ENCODE measurements at places on chromosomes 5 and 9.
A peak's percentile ranks its signal among the peaks of the same experiment; 100 is the strongest.

GRCh38 chr5:68994645-68995044, 99.2 kb upstream of the SLC30A5 start:
- no peak for DNase-seq

DNA sequence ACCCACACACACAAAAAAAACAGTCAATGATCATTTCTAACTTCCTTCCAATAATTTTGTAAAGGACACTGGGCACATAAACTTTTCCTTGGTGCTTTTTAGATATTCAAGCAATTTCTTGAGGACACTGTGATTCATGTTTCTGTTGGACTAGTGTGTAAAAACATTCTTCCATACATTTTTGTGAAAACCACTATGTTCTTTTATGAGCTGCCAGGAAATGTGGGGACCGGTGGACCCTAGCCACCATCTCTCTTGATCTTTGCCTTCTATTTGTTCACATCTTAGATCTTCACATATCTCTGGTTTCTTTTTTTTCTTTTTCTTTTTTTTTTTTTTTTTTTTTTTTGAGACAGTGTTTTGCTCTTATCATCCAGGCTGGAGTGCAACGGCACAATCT, 287.4 kb downstream of the GLIS3 start:
- no peak for DNase-seq

GRCh38 chr5:166493612-166494011, 1797.8 kb upstream of the WWC1 start:
- DNase-seq: no peak

- DNase-seq: no peak
Observed at GRCh38 chr9:89880721-89881120, 275.9 kb downstream of the GADD45G start.

DNA sequence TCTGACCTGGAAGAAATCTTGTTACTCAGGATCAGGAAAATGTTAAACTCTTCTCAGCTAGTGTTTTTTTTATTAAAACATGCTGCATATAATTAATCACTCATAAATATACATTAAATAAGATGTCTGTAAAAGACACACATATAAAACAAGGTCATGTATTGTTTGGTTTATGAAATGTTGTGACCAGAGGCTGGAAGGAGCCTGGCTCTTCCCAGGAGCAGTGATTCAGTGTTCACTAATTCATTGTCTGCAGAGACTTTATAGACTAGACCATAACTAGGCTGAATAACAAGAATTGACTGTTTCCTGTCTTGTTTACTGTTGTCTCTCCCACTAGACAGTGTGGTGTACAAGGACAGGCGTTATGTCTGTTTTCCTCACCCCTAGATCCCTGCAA, 49.1 kb upstream of the ANKRD55 start:
- DNase-seq: no peak

DNA sequence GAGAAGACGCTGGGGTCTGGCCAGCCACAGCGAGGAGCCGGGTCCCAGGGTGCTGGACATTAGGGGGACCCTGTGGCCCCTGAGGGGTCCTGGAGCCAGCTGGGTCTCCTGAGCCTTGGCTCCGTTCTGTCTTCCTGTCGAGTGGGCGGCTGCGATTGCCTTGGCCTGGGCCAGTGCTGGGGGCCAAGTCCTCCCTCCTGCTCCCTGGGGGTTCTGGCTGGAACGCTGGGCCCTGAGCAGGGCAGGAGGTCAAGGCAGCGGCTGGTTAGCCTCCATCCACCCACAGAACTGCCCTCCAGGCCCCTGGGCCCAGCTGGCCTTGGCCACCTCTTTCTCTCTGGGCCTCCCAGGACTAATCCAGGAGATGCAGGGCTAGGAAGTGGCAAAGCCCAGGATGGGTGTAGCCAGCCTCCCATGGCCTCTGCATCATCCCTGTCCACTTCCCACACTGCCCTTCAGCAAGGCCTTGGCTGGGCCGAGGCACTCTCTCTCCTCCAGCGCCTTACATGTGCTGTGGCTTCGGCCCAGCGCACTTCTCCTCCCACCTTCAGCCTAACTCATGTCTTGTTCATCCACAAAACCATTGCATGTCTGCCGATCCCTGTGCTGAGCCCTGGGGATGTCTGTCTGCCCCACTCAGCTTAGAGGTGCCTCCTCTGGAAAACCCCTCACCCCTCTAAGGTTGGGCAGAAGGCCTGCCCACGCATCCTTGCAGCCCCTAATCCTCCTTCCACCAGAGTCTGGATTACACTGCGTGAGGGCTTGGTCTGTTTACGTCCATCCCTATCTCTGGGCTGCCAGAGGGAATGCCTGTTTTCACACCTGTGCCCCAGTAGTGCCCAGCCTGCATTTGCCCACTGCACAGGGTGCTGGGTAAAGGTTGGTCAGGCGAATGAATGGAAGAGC, 5.0 kb downstream of the LAMC3 start:
- no peak for DNase-seq

DNA sequence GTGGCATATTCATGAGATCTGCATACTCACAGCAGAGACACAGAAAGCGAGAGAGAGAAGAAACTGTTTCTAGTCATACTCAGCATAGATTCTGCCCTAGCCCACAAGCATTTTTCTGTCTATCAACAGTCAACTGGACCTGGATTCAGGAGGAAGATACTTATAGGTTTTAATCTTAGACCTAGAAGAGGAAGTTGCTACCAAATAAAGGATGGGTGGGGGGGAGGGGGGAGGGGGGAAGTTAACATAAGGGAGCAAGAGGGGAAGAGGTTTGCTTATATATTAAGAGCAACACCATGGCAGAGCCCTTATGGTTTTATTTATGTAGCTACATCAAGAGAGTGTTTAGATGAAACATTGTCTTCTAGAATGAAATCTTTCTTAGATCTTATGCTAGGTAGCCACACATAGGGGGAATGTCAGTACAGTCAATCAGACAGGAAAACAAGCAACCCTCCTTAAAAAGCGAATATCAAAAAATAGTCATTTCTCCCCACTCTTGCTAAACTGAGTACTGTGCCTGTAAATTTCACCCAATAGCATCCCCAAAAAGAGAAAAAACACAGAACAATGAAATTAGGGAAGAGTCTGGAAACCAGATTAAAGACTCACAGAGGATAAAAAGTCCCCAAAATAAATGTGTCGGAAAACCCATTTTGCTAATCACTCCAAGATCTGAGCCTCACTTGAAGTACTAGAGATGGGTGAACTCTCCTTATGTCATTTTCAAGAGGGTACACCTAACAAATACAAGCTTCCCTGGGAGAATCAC, 192.7 kb upstream of the NR4A3 start:
- DNase-seq: peak; percentile 7

DNA sequence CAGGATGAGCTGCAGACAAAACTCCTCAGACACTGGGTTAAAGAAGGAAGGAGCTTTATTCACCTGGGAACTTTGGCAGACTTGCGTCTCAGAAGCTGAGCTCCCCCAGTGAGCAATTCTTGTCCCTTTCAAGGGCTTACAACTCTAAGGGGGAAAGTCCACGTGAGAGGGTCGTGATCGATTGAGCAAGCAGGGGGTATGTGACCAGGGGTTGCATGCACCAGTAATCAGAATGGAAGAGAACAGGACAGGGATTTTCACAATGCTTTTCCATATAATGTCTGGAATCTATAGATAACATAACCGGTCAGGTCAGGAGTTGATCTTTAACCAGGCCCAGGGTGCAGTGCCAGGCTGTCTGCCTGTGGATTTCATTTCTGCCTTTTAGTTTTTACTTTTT, 202.8 kb upstream of the MRPS30 start:
- no peak for DNase-seq
